ENCODE measurements at places on chromosomes 11 and 22. TPM values are rescaled to one million over a fixed set of nuclear protein-coding genes. Genes with fewer than 3 reads are reported as not detected.

Gene GRM5
- not detected for total RNA-seq

Gene OR5M3
- not detected for total RNA-seq

DNA sequence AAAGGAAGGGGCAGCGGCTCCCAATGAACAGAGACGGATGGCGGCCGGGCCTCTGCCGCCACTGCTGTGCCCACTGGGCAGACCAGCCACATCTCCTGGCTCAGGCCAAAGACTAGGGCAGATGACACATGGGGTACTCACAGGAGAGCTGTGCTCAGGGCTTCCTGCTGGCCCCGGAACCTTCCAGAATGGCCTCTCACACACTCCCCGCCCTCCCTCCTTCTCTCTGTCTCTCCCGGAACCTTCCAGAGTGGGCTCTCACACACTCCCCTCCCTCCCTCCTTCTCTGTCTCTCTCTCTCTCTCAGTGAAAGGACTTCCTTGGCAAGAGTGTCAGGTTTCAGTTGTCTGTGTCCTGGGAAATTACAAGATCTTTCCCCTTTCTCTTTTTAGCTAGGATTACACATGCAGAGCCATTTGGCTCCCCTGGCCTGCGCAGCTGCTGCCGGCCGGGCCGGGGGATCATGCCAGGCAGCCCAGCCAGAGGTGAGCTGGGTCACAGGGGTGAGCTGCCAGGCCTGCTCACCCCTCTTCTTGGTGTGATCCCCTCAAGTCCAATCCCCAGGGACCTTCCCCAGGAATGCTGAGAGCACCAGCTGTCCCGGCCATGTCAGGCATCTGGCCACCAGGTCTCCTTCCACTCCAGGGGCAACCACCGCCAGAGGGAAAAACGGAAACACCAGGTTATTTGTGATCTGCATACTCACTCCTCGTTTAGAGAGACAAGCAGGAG is 45.3 kb upstream of the ADA2 start:
- DNase-seq: no peak

GRCh38 chr11:97419729-97420128 is 1029.9 kb downstream of the JRKL start:
- DNase-seq: no peak

DNA sequence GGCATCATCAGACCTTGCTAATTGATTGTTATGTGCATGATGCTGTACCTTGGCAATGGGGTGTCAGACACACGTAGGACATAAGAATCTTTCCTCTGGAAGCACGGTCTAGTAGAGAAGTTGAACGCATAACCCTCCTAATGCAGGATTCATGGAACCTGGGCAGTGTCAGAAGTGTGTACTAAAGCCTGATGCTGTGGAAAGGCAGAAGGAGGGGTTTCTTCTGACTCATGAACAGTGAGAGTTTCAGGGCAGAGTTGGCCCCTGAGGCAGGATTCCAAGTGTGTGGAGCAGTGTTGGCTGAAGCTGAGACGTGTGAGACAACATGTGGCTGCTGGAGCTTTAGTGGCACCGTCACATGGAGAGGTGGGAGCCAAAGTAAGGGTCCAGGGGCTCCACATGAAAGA is 3.5 kb downstream of the PANX1 start:
- DNase-seq: no peak

DNA sequence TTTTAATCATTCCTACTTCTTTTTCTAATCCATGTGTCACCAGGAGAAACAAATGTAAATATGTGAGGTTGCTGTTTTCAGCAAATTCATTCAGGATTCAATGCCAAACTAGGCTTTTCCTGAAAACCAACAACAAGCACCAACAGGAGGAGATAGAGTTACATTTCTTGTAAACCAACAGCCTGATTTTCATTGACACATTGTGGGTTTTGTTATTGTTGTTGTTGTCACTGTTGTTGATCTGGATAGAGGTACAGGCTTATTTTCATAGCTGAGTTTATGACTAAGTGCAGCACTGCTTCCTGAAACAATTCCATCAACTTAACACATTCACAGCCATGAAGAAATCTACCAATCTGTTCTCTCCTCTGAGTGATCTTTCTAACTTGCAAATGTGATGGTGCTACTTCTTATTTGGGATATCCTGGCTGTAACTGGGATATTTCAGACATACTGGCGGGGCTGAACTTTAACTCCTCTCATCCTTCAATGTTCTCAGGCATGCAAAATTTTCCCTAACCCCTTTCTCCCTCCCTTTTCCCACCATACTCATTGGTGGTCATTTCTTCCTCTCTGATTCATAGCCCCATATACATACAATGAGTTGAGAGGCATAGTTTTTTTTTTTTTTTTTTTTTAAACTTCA is 65.5 kb downstream of the ME3 start:
- DNase-seq: no peak

Data from activated naive CD4-positive, alpha-beta T cell treated with anti-CD3 and anti-CD28 coated beads, Interleukin-2, amount 50 U/mL, for 72 hours (primary cell).